Esophagus squamous epithelium (tissue), 5 donors: ENCODE measurements at places on chromosomes 11 and 22.

DNA sequence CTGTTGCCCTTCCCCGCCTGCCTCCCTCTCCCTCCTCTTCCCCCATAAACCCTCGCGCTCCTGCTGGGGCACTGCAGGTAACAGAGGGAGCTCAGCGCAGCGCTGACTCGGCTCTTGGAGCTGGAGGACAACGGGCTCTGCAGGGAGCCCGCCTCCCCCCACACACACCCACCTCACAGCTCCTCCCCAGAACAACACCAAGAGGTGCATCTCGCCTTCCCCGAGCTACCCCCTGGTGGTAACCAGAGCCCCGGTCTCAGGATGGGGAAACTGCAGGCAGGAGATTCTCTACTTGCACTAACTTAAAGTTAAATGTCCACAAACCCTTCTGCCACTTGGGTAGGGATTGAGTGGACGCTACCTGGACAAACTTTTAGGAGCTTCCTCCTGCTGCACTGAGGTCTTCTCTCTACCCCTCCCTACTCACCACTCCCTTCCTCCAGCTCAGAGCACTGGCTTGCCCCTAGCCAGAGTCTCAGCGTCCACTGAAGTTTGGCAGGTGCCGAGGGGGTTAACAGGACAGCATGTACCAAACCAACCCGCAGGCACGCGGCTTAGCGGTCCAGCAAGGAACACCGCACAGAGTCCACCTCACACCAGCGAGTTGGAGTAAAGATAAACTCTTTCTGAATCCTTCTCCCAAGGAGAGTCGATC, 4.0 kb upstream of the SCN4B start:
- DNase-seq: no peak

GRCh38 chr11:92886243-92886905, 83.1 kb upstream of the MTNR1B start:
- DNase-seq: no peak

DNA sequence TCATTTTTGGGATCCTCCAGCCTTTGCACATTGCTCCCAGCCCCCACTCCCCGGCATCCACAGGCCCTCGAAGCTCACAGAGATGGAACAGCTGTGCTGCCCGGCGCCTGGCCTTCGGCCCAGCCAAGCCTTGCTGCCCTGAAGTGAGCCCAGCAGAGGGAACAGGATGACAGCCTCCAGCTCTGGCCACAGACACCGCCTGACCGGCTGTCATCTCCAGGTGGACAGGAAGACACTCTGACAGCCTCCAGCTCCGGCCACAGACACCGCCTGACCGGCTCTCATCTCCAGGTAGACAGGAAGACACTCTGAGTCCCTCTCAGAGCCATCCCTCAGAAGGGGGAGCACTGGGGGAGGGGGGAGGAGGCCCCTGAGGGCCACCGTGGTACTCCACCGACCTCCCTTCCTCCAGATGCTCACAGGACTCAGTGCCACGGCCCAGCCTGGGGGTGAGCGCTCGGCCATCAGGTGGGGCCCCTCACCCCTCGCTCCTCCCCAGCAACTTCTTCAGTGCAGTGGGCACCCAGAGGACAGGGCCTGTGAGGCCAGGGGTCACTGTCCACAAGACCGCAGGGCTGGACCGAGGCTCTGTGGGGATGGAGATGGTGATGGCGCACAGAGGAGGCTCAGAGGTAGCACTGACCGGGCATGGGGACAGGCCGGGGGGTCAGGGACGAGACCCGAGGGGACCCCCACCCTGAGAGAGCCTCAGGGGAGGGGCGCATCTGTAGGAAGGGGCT, 58.6 kb downstream of the BRD1 start:
- no peak for DNase-seq

- no peak for DNase-seq
Measured at GRCh38 chr11:124724979-124725718, 14.6 kb upstream of the NRGN start.

DNA sequence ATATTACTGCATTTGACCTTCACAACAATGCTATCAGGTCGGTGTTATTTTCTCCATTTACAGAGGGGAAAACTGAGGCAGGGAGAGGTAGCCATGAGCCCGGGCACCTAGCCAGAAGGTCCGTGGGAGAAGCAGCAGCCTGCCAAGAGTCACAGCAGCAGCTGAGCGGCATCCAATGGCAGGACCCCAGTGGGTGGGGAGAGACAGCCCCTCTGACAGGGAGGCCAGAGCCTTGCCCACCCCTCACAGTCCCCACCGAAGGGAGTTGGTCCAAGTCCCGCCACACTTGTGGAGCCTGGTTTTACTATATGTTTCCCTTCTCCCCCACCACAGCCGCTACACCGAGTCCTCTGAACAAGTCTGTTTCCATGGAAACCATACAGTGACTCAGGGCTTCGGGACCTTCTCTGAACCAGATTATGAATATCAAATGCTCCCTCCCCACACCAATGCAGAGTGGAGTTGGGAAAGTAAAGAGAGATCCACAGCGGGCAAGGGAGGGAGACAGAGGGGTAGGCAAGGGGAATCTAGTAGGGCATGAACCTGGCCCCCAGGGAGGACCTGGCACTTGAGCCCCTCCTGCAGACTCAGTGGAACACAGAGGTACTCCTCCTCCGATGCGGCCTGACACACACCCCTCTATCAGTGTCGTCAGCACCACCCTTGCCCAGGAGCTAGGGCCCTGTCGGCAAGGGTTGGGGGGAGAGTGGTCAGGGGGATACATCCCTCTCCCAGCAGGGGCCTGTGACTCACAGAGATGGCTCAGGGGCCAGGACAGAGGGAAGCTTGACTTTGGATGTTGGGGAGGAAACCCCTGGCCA, 2.5 kb downstream of the CHST1 start:
- DNase-seq: no peak

GRCh38 chr11:2210366-2211112, 38.9 kb upstream of the TH start:
- DNase-seq: no peak
